Activated CD8-positive, alpha-beta T cell treated with anti-CD3 and anti-CD28 coated beads for 36 hours (primary cell): ENCODE measurements at places on chromosomes 1 and 21.
A peak's percentile ranks its signal among the peaks of the same experiment; 100 is the strongest.

GRCh38 chr1:11158720-11159321 lies 30.3 kb upstream of the ANGPTL7 start:
- DNase-seq, result no peak

GRCh38 chr21:45427331-45428271 lies 22.6 kb downstream of the COL18A1 start:
- DNase-seq, result no peak

DNA sequence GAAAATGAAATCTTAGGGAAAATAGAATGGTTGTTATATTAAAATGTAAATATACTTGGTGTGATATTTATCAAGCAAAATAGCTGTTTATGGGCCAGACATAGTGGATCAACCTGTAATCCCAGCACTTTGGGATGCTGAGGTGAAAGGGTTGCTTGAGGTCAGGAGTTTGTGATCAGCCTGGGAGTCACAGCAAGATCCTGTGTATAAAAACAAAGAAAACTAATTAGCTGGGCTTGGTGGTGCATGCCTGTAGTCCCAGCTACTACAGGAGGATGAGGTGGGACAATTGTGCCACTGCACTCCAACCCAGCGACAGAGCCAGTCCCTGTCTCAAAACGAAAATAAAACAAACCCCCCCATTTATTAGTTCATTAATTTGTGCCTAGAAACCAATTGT lies 21.6 kb upstream of the CFHR1 start:
- DNase-seq, result no peak

- DNase-seq, result no peak
These were observed 2.0 kb downstream of the MTARC2 start for GRCh38 chr1:220750131-220750515.

GRCh38 chr1:204151552-204152309 lies at the start of gene ETNK2:
ETNK2 (minus strand) TSS chr1:204152044; CDS start chr1:204151852, 192 bp downstream.
- DNase-seq, result peak; percentile 57

GRCh38 chr1:26890467-26890796 lies 349 bp upstream of the GPN2 start:
- no peak for DNase-seq

- no peak for DNase-seq
These were observed 6.2 kb downstream of the COL18A1 start for GRCh38 chr21:45410865-45411809.

DNA sequence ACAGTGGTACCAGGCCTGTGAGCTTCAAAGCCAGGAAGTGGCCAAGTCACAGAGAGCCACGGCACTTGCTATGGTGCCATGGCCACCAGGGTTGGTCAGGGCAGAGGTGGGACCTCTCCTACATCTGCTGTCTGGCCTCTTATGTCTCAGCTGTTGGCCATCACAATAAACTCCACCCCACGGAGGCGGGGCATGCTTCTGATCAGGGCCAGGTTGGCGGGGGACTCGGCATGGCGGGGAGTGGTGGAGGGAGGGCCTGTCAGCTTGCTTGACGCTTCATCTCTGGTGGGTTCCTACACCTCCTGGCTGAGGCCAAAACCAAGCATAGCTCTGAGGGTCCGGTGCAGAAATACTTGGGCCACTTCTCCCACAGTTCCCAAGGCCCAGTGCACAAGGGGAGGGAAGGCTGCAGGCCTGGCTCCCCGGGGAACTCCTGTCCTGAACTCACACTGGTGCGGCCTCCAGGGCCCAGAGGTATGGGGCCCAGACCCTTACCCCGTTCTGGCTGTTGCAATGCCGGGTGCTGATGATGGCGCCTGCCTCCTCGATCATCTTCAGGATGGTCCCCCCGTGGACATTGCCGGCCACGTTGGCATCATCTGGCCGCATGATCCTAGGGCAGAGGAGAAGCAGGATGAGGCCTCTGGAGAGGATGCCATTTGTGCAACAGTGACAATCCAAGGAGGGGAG lies 44.2 kb downstream of the ACOT7 start:
- peak; percentile 24 for DNase-seq

DNA sequence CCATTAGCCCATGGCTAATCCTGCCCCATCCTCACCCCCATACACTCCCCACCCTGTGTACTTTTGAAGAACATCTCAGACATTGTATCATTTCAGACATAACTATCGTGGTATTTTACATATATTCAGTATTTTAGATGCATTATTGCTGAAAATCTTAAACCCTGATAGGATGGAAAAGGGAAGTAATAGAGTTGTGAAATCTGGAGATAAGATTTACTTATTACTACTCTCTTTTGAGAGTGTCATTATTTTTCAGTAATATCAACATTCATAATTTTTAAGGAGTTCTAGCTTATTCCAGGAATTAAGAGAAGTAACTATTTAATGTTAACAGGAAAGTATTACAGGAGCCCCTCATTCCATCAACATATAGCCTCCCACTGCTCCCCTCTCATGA lies 34.4 kb downstream of the ADCY10 start:
- DNase-seq, result no peak

DNA sequence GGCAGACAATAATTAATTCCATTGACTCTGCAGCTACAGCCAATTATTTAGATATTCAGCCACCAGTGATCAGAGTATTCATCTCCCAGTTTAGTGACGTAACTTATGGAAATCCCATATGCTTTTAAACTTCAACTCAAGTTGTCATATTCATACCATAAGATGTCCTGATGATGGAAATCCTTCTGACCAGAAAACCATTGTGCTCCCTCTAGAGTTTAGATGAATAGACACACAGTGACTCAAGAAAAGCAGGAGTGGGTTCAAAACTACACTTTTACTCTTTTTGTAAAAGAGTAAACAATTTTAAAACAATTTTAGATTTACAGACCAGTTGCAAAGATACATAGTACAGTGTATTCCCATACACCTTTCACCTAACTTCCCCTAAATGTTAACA lies 463.7 kb downstream of the KCNT2 start:
- no peak for DNase-seq

GRCh38 chr1:226370144-226370923 lies 37.6 kb downstream of the PARP1 start:
- no peak for DNase-seq

GRCh38 chr21:44495611-44496563 lies 40.6 kb downstream of the LRRC3 start:
- DNase-seq, result no peak

- no peak for DNase-seq
These were observed 46.0 kb upstream of the POFUT2 start for GRCh38 chr21:45333583-45334121.
